Stimulated activated CD4-positive, alpha-beta T cell treated with anti-CD3 and anti-CD28 coated beads, Interleukin-15, amount 100 ng/mL, for 48 hours (primary cell): ENCODE measurements at places on chromosomes 13 and 19.

DNA sequence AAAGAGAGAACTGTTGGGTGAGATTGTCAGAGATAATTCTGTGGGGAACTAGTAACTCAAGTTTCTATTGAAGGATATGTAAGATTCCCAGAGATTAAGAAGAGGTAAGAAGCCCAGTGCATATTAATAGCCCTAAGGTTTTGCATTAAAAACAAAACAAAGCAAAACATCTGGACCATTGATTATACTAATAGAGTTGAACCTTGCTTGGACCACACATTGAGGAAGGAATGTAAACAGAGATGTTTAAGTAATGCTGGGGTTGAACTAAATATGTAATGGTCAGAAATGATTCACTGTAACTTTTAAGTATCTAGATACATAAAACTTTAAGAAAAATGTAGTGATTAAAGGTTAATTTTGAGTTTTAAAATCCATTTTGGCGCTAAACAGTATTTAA is 1770.0 kb downstream of the PCDH9 start:
- no peak for DNase-seq

DNA sequence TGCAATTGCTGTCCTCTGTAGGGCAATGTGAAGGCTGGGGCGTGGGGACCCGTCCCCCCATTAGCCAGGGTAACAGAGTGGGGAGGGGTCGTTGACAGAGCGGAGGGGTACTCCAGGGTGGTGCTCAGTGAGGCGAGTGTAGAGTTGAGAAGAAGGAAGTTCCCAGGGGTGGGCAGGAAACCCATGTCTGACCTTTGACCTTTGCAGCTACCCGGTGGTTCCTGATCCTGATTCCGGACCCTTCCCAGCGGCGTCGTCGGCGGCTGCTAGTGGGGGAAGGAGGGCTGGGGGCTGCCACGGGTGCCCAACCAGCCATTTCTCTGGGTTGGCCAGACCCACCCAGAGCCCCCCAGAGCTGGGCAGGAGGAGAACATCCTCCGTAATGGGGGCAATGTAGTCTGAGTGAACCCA is 2.1 kb upstream of the PLVAP start:
- no peak for DNase-seq

GRCh38 chr13:29136341-29136740 is 316.2 kb downstream of the MTUS2 start:
- no peak for DNase-seq

DNA sequence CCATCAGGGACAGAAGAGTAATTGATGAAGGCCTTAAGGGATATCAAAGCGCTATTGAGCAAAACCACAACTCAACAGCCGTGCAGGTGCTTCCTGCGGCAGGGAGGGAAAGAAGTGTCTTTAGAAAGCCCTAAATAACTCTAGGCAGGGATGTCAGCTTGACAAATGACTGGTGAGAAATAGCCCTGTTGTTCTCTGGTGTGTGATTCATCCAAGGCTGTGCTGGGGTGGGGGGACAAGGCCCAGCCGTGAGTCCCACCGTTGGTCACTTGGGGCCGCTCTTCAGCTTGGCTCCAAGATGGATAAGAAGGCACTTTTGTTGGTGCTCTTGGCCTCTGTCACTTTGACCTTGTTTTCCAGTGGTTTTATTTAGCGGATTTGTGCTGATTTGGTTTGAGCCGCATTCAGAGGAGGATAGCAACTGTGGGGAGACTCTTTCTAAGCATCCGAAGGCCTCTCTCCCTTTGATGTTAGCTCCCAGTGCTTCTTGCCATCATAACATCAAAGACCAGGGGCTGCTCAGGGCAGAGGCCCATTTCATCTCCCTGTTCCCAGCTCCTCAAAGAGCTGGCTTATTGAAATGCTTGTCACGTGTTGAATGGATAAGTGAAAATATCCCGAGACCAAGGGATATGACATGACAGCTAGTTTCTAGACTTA is 130.3 kb upstream of the SERP2 start:
- DNase-seq = no peak

DNA sequence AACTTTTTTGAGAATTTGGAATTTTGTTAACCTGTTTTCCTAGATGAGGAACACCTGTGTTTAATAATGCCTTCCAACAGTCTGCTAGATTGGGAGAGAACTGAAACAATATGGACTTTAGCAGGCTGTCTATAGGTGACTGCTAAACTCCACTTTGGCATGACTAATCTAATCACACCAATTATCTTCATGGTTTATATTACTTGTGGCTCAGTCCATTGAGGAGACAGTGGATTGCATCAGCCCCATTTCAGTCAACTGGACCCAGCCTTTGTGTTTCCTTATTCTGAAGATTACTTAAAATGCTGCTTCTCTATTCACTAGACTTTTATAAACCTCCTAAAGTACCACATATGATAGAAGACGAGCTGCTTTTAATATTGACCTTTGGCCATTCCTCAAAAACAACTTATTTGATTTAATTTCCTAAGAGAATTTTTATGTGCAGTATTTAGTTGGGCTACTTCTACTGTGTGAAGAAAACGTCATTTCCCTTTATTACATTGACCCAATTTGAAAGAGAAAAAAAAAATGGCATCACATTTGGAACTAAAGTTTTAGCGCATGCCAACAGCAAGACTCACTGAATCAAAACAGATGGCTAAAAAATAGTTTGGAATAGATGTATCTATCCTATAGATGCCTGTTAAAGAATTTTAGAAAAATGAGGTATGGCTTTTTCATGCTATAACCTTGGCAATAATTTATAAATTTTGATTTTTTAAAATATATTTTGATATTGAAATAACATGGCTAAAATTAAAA is 295.8 kb downstream of the NDFIP2 start:
- no peak for DNase-seq

- no peak for DNase-seq
Measured at GRCh38 chr13:54890976-54891375, 1862.4 kb downstream of the OLFM4 start.

GRCh38 chr19:2372076-2372612 is 12.1 kb downstream of the TMPRSS9 start:
- DNase-seq = no peak

- no peak for DNase-seq
Measured at GRCh38 chr13:60922576-60923231, 492.9 kb downstream of the PCDH20 start.

GRCh38 chr13:20390526-20391175 is 135.0 kb downstream of the CRYL1 start:
- DNase-seq = no peak

DNA sequence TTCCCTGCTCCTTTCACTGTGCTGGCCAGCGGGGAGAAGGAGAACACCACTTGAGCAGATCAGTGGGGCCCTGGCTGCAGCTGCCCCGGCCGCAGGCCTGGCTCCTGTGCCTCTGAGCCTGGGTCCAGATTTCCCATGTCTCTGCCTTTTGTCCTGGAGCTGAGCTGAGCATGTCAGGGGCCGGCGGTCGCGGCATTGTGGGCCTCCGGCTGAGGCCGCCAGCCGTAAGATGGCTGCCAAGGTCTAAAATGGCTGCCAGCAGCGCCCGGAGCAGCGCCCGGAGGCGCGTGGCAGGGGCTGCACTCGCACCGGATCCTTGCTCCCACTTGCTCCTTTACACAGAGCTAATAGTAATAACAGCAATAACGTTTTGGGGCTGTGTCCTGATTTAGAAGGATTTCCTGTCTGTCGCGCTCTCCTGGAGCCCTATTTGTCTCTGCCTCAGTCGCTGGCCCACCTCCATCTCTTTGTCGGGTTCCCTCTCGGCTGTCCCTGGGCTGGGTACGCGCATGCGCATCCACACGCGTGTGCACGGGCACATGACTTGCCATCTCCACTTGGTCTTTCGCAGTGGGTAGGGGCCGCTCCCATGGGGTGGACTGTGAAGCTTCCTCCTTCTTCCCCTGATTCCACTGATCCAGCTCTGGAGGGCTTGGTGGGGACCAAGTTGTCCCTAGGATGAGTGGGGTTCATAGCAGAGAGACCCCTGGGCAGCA is 32.1 kb downstream of the LYL1 start:
- no peak for DNase-seq
